ENCODE measurements at places on chromosomes 3 and 15. TPM values are rescaled to one million over a fixed set of nuclear protein-coding genes. Genes with fewer than 3 reads are reported as not detected.

The CAMK1 gene
- total RNA-seq = 24.3 TPM

The UBE2Q2 gene
- 29.1 TPM for total RNA-seq

DNA sequence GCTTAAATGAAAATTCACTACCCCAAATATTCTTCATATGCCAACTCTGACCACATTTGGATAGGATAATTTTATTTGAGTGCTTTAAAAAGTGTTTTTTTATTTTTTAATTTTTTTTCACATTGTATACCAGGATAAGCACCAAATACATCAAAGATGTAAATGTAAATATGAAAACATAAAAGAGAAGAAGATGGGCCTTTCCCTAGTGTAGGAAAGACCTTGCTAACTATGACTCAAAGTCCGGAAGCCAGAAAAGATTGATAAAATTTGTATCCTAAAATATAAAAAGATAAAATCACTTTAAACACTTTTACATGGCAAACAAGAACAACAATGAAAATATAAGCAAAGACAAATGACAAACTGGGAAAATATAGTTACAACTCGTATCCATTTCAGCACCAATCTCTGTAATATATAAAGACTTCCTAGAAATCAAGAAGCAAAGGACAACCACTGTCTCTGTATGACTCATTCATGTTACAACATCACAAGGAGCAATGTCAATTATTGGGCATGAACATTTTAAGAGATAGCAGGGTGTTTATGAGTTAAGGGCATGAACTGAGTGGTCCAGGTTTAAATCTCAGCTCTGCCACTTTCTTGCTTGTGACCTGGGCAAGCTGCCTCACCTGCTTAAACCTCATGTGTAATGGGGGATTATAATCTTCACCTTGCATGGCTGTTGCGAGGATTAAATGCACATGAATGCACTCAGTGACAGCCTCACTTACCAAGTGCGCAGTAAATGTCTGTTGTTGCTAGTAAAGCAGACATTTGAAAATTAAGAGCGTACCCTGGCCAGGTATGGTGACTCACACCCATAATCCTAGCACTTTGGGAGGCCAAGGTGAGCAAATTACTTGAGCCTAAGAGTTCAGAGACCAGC is 25.3 kb upstream of the ARHGEF3 start:
- DNase-seq = no peak

The GHRL gene
- total RNA-seq = 0.81 TPM

DNA sequence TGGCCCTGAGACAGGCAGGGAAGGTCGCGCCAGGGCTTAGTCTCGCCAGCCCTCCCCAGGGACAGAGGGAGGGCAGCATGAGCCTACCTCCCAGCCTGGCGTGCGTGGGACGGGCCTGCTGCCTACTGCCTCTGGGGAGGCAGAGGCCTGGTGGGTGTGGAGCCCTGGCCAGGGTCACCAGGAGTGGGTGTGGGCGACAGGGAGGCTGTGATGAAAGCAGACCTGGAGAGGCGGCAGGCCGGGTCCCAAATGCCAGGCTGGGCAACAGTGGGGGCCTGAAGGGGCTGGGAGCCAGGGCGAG is 33.1 kb downstream of the PLXNA1 start:
- DNase-seq = no peak

- DNase-seq = no peak
Measured at GRCh38 chr3:35639254-35640186, at the start of gene ARPP21. Gene ARPP21, plus strand, starts transcription at chr3:35639525. Its CDS starts 42,227 bp downstream, at chr3:35681752.

DNA sequence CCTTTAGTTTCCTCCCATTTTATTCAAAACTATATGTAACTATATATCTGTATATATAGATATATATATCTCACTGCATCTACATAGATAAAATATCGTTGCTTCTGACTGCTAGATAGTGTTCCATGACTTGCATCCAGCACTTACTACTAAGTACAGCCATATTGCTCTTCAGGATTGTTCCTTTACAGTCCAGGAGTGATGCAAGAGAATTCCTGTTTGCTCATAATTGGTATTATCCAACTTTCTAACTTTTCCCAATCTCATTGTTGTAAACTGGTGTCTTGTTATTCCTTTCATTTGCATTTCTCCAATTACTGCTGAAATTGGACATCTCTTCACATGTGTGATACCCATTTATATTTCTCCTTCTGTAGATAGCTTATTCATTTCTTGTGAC is 99.8 kb upstream of the STRIT1 start:
- DNase-seq = no peak

- no peak for DNase-seq
Measured at GRCh38 chr15:58873267-58873666, 60.2 kb downstream of the SLTM start.

DNA sequence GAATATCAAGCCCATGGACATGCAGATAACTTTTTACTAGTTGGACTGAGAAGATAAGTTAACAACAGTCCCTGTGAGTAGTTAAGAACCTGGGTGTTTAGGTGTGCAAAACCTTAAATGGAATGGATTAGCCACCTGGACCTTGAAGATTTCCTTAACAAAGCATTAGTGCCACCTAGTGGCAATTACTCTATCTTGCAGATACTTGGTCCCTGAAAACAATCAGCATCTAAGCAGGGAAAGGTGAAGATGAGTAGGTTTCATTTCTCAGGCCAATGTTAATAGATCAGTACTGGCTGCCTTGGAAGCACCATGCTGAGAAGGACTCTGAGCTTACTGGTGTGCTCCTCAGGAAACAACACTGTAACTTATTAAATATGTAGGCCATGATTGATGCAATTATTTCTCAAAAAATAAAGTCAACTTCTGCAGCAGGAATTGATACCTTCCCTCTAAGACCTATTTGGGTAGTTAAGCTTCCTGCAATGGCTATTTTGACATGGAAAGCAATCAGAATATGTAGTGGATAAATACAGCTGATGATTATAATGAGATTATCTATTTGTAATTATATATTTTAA is 329.4 kb downstream of the TBC1D5 start:
- DNase-seq = no peak

DNA sequence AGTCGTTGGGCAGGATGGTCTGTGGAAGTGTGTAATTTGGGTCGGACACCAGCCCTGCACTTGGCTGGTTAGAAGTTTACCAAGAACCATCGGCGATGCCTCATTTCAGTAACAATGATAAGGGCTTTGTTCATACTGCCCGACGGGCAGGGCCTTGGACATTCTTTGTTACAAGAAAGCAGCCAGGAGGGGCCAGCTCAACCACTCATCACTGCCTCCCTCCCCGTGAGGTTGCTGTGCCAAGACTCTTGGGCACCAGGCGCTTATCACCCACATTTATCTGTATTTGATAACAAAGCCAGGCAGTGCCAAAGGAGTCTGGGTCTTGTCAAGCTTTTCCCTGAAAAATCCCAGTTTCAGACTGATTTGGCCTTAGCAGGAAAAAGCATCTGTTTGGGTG is 235.0 kb downstream of the ADAMTS17 start:
- DNase-seq = peak; percentile 31

DNA sequence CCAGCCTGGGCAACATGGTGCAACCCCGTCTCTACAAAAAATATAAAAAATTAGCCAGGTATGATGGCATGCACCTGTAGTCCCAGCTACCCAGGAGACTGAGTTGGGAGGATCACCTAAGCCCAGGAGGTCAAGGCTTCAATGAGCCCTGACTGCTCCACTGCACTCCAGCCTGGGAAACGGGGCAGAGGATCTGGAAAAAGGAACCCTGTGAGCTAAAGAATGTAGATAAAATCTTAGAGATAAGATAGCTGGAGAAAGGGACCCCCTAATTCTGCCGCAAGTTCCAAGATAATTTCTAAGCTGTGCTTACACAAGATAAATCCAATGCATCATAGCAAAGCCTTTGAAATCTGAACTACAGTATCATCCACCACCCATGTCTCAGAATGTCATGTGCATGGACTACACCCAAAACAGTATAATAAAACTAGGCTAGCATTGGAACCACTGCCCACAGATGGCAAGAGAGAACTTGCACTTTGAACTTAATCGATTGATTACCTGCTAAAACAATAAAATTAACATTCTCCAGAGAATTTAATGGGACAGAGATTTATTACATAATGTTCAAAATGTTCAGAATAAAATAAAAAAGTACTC is 99.9 kb downstream of the TRIM42 start:
- no peak for DNase-seq

DNA sequence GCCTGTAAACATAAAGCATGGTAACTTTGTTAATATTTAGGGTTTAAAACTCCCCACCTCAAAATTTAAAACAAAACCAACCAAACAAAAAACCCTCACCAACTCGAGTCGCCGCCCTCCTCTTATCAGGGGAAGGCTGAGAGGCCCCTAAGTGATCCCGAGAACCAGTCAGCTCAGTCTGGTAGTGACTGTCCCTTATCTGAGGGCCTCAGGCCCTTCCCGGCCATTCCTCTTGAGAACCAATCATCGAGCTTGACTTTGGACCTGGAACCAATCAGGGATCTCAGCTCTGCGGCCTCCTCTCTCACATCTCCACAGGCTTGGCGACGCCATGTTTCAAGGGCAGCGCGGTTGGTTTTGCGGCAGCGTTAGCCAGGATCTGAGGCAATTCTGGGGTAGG is at the start of gene TERB2:
TERB2 (plus strand) TSS at position 300 of the 400 bp plus-strand sequence; CDS start at position 332, 32 bp downstream.
- DNase-seq = no peak

DNA sequence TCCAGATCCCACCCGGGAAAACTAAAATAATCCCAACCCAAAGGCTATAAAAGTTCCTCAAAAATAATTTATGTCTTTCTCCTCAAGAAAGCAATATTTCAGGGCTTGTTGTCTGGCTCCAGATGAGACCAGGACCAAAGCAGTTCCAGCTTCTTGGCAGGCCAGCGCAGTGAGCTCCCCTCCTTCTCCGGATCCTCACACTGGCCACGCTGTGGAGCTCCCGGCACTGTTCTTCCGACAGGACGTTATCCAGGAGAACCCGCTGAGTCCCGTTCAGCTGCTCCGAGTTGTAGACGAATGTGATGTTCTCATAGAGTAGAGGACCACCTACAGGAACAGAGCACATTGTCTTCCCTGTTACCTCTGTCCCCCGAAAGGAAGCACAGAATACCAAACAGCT is 146.3 kb downstream of the P3H2 start:
- DNase-seq = no peak

- peak; percentile 61 for DNase-seq
Measured at GRCh38 chr15:58771621-58772250, 634 bp downstream of the MINDY2 start.

DNA sequence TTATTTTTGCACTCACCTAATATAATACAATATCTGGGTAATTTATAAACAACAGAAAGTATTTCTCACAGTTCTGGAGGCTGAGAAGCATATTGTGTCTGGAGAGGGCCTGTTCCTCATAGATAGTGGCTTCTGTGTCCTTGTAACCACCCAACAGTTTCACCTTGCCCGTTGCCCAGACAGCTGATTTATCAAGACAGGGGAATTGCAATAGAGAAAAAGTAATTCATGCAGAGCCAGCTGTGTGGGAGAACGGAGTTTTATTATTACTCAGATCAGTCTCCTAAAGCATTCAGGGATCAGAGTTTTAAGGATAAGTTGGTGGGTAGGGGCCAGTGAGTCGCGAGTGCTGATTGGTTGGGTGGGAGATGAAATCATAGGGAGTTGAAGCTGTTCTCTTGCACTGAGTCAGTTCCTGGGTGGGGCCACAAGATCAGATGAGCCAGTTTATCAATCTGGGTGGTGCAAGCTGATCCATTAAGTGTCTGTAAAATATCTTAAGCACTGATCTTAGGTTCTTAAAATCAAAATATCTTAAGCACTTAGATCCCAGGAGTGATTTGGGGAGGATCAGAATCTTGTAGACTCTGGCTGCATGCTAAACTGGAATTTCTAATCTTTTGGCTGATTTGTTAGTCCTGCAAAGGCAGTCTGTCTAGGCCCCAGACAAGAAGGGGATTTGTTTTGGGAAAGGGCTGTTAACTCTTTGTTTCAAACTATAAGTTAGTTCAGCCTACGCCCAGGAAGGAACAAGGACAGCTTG is 33.9 kb upstream of the C15orf39 start:
- DNase-seq = no peak

DNA sequence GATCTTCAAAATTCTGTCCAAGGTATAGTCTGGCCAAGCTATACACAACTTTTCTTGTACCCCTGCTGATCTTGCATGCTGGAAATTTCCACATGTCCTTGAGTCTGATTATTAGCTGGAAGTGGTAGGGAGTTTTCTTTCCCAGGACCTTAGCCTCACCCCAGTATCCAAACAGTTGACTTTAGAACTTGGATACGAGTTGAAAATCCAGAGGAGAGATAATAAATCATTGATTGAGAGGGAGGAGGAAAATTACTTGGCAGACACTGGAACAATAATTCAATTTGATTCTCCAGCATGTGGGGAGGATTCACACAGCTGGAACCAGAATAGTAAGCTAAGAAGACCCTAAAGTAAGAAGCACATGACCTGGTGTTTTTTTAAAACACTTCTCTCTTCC is 116.4 kb downstream of the IL5RA start:
- DNase-seq = no peak

GRCh38 chr15:27884726-27885125 is 214.4 kb downstream of the OCA2 start:
- DNase-seq = no peak

GRCh38 chr15:33600212-33600611 is 289.4 kb downstream of the RYR3 start:
- DNase-seq = no peak

The P2RY14 gene
- total RNA-seq = 0.68 TPM

DNA sequence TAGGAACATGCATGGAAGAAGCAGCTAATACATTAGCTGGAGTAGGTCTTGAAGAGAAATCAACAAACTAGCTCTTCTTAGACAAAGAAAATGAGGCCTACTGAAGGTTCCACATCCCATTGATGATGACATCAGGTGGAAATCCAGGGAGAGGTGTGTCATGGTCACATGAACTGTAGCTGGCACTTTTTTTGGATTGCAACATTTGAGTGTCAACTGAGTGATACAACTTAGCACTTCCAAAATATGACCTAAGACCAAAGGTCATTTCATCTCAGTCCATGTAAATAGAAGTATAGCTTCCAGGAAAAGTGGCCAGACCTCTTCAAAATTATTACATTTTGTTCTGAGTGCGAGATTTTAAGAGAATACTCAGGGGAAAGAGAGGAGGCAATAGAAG is 117.2 kb upstream of the MEIS2 start:
- no peak for DNase-seq

The FOXL2 gene
- total RNA-seq = not detected

GRCh38 chr3:39362192-39362591 is 21.0 kb upstream of the SLC25A38 start:
- no peak for DNase-seq

GRCh38 chr3:134087060-134087974 is 57.6 kb upstream of the SLCO2A1 start:
- DNase-seq = no peak

- peak; percentile 40 for DNase-seq
Measured at GRCh38 chr15:28125673-28126651, 26.8 kb upstream of the OCA2 start.

The TUBGCP4 gene
- 19.8 TPM for total RNA-seq

The IL16 gene
- total RNA-seq = 18.5 TPM

DNA sequence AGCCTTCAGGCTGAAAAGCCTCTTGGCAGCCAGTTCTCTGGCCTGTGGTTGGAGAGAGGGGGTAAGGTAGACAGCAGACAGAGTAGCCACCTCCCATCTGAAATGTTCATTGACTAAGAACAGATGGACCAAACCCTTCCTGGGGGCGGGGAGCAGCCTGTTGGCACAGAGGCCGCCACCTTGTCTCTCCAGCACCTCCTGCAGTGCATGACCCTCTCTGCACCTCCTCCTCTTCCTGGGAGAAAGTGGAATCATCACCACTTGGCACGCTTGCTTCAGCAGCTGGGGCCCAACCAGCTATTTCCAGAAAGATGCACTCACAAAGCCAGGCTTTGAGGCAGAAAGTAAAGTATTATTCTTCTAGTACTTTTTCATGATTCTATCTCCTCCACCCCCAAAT is 313.4 kb upstream of the CHRM5 start:
- no peak for DNase-seq

- DNase-seq = no peak
Measured at GRCh38 chr3:21509731-21510470, 241.1 kb downstream of the ZNF385D start.

- DNase-seq = no peak
Measured at GRCh38 chr15:89514596-89515406, 18.4 kb upstream of the RHCG start.
